ENCODE measurements at places on chromosomes 1 and 21. TPM values are rescaled to one million over a fixed set of nuclear protein-coding genes. Genes with fewer than 3 reads are reported as not detected.

The SUSD4 gene
- 0.49 TPM for total RNA-seq

The CRNN gene
- not detected for total RNA-seq

The ATG4C gene
- 11.4 TPM for total RNA-seq

The CRABP2 gene
- 676 TPM for total RNA-seq

The TRNP1 gene
- 29.3 TPM for total RNA-seq

The SYDE2 gene
- total RNA-seq, result 42.4 TPM

The ADORA3 gene
- total RNA-seq, result not detected

The HAO2 gene
- 0.27 TPM for total RNA-seq

The TSPEAR gene
- total RNA-seq, result 0.11 TPM

The ERICH3 gene
- not detected for total RNA-seq

The OPN3 gene
- total RNA-seq, result 15.1 TPM

DNA sequence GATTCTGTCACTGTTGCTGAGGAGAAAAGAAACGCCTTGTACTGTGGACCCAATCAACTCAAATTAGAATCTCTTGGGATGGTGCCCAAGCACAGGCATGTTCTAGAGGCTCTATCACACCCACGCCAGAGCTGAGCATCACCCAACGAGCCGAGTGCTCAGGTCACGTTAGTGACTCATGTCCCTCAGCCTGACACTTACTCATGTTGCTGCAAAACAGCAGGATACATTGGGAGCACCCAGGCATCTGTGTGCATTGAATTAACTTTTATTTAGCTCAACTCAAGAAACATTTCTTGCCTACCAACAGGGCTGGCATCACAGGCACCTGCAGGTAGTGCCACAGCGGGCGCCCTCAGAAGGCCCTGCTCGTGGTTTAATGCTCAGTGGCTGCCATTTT is 149.8 kb downstream of the ETS2 start:
- no peak for DNase-seq

- no peak for DNase-seq
Observed at GRCh38 chr1:88740784-88741183, 56.7 kb downstream of the PKN2 start.

DNA sequence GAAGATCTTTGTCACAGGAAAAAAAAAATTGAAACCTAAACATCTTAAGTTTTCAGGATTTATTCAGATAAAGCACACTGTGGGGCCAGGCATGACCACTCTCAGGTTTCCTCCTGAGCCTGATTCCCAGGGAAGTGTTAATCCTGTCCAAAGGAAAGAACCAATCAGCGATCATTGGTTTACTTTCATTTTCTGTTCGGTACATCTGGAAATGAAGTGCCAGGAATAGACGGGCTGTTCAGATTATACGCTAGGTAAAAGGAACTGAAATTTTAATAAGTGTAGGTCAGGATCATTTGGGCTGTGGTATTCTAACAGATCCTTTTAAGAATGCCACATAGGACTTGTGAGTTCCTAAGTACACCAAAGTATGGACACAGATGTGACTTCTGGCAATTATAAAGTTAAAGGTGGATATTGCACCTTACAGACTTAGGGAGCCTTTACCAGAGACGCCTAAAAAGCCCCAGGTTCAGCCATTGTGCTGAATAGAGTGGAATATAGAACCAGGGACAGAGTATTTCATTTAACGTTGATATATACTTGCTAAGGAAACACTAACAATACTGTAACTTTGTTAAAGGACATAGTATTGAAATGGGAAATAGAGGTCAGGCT is 9.3 kb upstream of the CACYBP start:
- no peak for DNase-seq

DNA sequence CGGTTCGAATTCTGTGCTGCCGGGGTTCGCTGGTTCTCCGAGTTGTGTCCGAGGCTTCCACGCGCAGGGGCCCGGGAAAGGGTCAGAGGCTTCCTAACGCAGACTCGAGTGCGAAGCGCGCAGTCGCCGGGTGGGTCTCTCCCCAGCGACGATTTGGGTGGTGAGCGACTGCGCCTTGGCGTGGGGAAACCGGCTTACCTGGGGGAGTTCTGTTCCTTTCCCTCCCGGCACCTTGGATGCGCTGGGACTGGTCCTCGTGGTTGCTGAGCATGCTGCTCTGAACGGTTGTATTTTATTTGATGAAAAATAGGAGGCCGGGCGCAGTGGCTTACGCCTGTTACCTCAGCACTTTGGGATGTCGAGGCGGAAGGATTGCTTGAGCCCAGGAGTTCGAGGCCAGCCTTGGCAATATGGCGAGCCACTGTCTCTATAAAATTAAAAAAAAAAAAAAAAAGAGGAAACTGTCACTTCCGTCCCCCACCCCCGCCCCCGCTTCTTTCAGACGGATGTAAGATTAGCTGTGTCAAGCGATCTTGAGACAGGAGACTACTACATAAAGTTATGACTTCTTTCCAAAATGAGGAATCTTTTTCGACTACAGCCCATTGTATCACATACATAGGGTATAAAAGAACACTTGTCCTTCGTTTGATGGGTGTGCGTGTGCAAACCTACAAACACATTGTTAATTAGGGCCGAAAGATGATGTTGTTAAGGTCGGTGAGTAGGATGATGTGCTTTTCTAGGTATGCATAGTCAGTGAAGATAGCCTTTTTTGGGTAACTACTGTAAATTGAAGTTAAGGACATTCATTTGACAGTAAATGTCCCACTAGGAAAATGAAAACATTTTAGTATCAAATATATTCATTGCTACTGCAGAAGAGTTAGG is at the start of gene CCDC18:
Gene CCDC18 (plus strand): TSS at position 2 of the 891 bp plus-strand sequence. CDS start 2,638 bp downstream, outside the sequence.
- no peak for DNase-seq

- DNase-seq, result no peak
Observed at GRCh38 chr1:173470608-173471007, 6.5 kb upstream of the PRDX6 start.

DNA sequence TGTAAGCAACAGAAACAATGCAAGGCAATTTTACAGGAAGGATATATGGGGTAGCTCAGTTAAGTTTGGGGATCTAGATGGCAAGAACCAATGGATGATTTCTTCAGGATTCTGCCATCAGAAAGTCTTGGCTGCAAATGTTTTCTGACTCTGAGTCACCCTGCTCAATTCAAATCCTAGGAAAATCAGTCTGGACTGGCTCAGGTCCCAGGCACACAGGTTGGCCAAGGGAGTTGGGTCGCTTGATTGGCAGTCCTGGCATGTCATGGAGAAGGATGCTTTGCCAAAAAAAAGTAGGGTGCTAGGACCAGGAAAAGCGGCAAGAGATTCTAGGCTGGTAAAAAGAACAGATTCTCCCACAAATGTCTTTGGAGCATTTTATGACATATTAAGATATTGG is 28.9 kb upstream of the S1PR1 start:
- DNase-seq, result no peak

- DNase-seq, result no peak
Observed at GRCh38 chr1:52139817-52140540, 1.9 kb upstream of the ZFYVE9 start.

- no peak for DNase-seq
Observed at GRCh38 chr1:82634266-82634665, 833.5 kb downstream of the ADGRL2 start.

GRCh38 chr1:94633051-94633450 is 91.5 kb upstream of the F3 start:
- DNase-seq, result no peak

GRCh38 chr1:25135909-25136308 is 96.4 kb downstream of the SYF2 start:
- DNase-seq, result no peak

DNA sequence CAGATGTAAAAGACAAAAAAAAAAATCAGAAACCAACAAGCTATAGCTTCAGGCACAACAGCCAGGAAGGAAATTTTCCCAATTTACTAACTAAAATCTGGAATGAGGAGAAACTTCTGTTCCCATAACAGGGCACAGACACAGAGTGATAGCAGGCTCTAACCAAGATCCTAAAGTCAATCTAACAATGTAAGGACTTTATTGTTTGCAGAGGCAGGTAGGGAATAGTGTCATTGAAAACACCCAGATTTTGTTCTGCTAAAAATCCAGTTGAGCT is 166.6 kb upstream of the ATP1B1 start:
- no peak for DNase-seq

- DNase-seq, result no peak
Observed at GRCh38 chr1:91707114-91707889, 178.6 kb downstream of the TGFBR3 start.

GRCh38 chr1:208012721-208013120 is 101.8 kb upstream of the CD34 start:
- no peak for DNase-seq

- DNase-seq, result no peak
Observed at GRCh38 chr1:5935026-5935425, 57.2 kb downstream of the NPHP4 start.

DNA sequence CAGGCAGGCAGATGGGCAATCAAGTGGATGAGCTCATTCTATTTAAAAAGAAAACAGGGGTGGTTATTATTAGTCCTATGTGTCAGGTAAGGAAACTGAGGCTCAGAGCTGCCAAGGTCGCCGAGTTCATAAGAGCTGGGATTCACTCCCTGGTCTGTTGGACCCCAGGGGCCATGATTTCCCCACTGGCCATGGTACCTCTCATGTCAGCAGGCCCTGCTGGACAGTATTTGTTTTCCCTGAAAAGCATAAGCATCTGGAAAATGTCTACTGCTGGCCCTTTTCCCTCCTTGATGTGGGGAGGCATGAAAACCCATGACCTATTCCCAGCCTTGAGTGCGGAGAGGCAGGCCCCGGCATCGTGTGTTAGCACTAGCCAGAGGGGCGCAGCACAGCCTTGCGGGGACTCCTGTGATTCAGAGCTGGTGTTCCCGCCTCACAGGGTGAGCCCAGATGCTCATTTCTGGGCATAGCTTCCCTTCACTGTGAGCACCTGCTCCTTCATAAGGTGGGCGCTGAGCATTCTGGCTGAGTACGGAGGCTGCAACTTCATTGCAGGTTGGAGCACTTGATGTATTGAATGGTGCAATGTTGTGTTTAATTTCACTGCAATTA is 617.5 kb downstream of the PTPRU start:
- DNase-seq, result no peak

- no peak for DNase-seq
Observed at GRCh38 chr1:37184789-37185188, 150.5 kb upstream of the GRIK3 start.

- DNase-seq, result no peak
Observed at GRCh38 chr1:171754353-171754705, 12.5 kb upstream of the VAMP4 start.

DNA sequence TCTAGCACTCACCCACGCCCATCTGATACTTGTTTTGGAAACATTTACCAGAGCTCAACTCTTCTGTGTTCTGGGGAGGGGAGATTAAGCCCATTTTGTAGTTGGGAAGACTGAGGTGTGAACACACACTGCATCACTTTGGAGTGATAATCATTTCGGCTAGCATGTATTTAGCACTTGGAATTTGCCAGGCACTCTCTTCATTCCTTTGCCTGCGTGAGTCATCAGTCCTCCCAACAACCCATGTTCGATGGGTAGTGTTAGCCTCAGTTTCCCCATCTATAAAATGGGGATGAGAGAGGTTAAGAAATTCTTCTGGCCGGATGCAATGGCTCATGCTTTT is 182.8 kb upstream of the TMEM51 start:
- DNase-seq, result no peak

GRCh38 chr21:45655124-45655523 is 11.6 kb downstream of the PCBP3 start:
- no peak for DNase-seq

GRCh38 chr1:80375109-80375508 is 1368.6 kb upstream of the ADGRL4 start:
- no peak for DNase-seq

DNA sequence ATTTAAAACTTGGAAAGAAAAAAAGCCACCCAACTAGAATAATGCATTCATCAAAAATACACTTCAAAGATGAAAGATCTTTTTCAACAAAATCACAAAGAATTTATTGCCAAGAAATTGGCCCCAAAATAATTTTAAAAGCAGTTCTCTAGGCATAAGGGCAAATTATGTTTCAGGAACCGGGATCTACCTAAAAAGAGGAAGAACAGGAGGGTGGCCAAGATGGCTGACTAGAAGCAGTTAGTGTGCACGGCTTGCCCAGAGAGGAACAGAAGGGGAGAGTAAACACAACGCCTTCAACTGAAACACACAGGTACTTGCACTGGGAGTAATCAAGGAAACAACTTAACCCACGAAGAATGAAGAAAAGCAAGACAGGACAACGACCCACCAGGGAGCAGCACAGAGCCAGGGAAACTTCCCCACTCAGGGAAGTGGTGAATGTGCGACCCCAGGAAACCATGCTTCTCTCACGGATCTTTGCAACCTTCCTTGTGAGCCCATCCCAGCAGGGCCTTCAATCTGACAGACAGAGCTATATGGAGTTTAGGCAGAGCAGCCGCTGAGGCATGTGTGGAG is 46.1 kb downstream of the ACKR1 start:
- no peak for DNase-seq

GRCh38 chr1:42822800-42823392 is 5.7 kb upstream of the SVBP start:
- DNase-seq, result no peak

DNA sequence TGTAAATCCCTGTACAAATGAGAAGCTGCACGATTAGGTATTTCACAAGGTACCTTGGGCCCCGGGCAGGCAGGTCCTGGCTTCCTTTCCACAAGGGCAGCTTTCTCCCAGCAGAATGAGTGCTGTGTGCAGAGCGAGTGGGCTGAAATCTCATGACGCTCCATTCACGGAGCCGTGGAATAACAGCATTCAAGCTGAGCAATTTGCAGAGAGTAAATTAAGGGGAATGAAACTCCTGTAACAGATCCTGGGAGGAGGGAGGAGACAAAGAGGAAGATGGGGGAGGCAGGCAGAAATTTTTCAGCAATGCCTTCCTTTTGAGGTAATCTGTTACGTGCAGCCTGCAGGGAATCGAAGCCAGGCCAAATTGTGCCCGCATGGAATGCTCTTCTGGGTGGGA is 239.9 kb downstream of the TNR start:
- no peak for DNase-seq

DNA sequence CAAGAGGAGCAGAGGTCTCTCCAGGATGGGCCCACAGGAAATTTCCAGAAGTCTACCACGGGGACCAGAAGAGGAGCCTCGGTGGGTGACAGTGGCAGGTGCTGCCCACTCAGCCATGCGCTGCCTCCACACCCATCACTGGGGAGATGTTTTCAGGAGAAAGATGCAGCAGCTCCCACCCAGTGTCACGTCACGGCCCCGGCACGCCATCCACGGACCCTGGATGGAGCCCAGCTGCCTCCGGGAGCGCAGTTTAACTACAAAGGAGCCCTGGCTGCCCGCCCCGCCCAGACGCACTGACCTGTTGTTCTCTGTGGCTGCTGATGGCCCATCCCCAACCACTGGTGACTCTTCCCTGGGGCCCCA is 6.8 kb downstream of the TSPEAR start:
- DNase-seq, result no peak

DNA sequence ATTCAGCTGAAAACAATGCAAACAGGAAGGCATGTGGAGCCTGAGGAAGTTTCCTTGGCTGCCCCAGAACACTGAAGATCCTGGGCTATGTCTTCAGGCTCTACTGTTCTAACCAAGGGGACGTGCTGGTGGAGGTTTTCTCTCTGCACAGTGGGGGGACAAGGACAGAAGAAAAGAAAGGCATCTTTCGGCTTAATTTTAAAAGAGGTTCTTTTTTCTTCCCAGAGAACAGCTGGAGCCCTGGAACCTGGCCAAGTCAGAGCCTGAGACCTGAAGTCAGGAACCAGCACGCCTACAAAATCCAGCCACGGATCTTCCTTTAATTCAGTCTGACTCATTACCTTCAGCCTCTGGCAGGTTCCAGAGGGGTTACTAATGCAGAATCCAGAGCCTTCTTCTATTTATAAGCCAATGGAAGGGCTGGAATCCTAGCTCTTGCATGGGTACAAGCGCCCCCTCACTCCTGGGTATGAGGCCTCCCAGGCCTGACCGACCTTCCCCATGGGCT is 19.8 kb downstream of the CTNNBIP1 start:
- no peak for DNase-seq
